ENCODE measurements at places on chromosomes 5 and 9. TPM values are rescaled to one million over a fixed set of nuclear protein-coding genes. Genes with fewer than 3 reads are reported as not detected.

Gene PCDHA9
- 0.96 TPM for total RNA-seq

Gene NIM1K
- 1.2 TPM for total RNA-seq

Gene SGCD
- 43.8 TPM for total RNA-seq

Gene ADAMTS19
- total RNA-seq, result 40.4 TPM

Gene MAP1B
- 235 TPM for total RNA-seq

Gene UGT3A1
- total RNA-seq, result 8.7 TPM

Gene GABRA6
- 3.9 TPM for total RNA-seq

Gene DDX4
- total RNA-seq, result 4.1 TPM

Gene PCDHA7
- 3.9 TPM for total RNA-seq

Gene MYOT
- not detected for total RNA-seq

Gene LEAP2
- total RNA-seq, result 5.3 TPM

Gene FOXI1
- 0.48 TPM for total RNA-seq

Gene ADAMTSL1
- total RNA-seq, result 26.5 TPM

Gene SMIM33
- total RNA-seq, result 0.72 TPM

Gene IFNK
- total RNA-seq, result 2.4 TPM

Gene PCDHB12
- 2.9 TPM for total RNA-seq

Gene GGTA1
- total RNA-seq, result 12.0 TPM

Gene ADAMTS12
- total RNA-seq, result 49.4 TPM

Gene PRUNE2
- 12.3 TPM for total RNA-seq

Gene IFNA13
- total RNA-seq, result 8.2 TPM

Gene MSX2
- 8.2 TPM for total RNA-seq

Gene SOHLH1
- not detected for total RNA-seq

Gene IRX1
- 4.3 TPM for total RNA-seq

Gene LAMC3
- 17.8 TPM for total RNA-seq

Measured in umbilical cord (tissue), 2 donors.